ENCODE measurements at places on chromosomes 7 and 10.

DNA sequence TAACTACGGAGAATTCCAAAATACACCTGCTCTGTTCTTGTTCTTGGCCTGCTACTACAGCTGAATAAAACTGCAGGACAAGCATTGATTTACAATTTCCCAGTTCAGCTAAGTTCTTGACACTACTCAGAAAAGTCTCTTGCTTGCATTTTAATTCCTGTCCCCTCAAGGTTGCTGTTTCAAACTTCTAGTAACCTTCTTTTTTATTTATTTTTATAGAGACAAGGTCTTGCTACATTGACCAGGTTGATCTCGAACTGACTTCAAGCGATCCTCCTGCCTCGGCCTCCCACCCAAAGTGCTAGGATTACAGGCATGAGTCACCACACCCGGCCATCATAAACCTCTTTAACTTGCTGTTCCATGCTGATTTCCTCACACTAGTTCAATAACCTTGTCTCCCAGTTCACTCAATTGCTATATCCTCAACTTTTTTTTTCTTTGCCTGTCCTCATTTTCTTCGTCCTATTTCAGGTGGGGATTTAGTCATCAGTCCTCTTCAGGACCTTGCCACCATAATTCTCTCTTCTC, 79.9 kb downstream of the ARHGAP21 start:
- DNase-seq: no peak

DNA sequence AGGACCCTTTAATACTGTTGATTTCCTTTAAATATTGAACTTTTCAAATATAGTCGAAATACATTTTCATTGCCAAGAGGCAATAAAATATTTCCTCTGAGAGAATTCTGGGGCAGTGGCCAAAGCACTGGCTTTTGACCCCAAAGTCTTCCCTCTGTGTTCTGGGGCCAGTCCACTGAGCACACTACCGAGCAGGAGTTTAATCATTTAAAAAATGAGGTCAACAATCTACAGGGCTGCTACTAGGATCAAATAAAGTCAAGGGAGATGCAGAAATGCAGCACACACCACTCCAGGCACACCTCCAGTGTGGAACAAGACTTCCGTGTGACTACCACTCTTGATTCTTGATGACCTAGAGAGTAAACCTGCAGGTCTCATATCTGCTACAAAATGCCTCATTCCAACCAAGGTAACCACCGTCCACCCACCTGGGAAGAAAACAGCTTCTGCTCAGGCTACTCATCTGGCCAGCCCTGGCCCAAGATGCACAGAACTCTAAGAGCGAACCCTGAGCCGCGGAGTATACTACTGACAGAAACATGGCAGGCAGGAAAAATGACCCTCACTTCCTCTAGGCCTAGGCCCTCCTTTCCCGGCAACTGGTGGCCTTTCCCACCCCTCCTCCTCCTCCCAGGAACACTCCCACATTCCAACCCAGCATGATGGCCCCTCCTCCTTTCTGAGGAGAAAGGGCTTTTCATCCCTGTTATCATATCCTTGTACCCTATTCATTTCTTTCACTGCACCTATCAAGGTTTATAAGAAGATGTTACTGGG, 97.7 kb downstream of the ALOX5 start:
- DNase-seq: no peak

DNA sequence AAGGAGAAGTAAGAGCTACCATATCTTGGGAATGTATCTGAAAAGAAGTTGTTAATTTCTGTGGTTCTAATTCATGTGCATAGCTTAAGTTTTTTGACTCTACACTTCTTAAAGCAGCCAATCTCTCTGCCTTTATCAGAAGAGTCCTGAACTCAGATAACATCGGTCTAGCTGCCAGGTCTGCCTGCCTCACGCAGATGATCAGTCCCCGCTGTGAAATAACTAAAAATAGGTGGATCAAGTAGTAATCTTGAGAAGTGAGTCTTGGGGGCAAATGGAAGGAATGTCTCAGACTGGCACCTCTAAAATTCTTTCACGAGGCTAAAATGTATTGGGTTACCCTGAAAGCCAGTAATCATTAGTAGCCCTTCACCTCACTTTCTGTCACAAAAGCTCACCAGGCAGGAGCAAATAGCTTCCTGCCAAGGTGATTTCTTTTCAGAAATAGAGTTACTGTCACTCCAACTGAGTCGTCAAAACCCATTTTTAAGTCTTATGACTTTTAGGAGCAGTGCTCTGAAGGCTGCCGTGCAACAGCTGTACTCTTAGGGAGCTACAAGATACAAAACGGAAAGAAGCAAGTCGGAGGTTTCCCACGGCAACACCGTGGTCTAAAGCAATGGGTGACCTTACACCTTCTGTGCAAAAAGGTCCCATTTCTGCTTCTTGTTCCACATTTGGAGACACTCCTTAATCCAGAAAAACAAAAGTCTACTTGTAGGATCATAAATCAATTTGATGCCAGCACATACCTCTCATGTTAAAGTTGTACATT, 85.2 kb downstream of the ABCB5 start:
- DNase-seq: no peak

GRCh38 chr10:94315024-94315451, 47.7 kb downstream of the NOC3L start:
- DNase-seq: no peak

- no peak for DNase-seq
Observed at GRCh38 chr10:106635947-106636346, 528.6 kb downstream of the SORCS1 start.

- DNase-seq: no peak
Observed at GRCh38 chr7:37212556-37212955, 236.1 kb downstream of the ELMO1 start.

DNA sequence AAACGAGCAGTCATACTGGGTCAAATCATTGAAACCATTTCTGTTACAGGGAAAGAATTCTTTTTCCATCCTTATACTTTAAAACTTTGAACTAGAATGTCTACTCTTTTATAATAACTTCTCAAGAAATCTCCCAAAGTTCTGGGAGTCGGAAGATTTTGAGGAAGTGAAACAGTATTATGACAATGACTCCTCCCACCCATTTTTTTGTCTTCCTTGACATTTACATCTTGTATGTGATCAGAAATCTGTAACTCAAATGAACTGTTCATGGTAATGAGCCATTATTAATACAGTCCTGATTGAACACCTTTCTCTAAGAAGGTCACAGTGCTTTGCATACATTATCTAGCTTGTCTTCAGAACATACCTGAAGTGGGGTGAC, 227.4 kb downstream of the CELF2 start:
- DNase-seq: no peak

DNA sequence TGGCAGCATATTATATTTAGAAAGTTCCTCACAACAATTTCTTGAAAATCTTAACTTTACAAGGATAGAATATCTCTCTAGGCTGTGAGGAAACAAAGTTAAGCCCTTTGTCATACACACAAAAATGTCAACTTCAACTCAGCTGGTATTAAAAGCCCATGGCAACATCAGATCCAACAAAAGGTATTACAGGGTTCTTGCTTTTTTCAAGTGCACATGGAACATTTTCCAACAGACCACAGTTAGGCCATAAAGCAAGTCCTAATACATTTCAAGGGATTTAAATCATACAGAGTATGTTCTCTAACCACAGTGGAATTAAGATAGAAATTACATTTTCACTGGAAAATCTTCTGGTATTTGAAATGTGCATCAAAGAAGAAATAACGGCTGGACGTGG, 71.9 kb upstream of the OIT3 start:
- no peak for DNase-seq

DNA sequence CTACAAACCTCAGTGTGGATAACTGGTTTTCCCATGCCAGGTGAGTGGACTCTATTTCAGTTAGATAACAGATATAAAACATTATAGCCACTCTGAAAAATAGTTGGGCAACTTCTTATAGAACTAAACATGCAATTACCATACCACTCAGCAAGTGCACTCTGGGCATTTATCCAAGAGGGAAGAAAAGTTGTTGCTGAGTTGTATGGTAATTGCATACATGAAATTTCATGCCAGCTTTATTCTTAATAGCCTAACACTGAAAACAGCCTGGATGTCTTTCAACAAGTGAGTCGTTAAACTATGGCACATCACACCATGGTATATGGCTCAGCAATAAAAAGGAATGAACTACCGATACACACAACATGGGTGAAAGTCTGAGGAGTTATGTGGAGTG, 10.6 kb upstream of the UPP1 start:
- no peak for DNase-seq
